Stimulated activated CD4-positive, alpha-beta T cell treated with anti-CD3 and anti-CD28 coated beads, Interleukin-12 subunit alpha, Interleukin-12 subunit beta, amount 100 ng/mL, for 48 hours (primary cell): ENCODE measurements at places on chromosomes 5 and 9.

- DNase-seq, result no peak
These were observed 26.6 kb downstream of the PHF2 start for GRCh38 chr9:93603011-93603410.

DNA sequence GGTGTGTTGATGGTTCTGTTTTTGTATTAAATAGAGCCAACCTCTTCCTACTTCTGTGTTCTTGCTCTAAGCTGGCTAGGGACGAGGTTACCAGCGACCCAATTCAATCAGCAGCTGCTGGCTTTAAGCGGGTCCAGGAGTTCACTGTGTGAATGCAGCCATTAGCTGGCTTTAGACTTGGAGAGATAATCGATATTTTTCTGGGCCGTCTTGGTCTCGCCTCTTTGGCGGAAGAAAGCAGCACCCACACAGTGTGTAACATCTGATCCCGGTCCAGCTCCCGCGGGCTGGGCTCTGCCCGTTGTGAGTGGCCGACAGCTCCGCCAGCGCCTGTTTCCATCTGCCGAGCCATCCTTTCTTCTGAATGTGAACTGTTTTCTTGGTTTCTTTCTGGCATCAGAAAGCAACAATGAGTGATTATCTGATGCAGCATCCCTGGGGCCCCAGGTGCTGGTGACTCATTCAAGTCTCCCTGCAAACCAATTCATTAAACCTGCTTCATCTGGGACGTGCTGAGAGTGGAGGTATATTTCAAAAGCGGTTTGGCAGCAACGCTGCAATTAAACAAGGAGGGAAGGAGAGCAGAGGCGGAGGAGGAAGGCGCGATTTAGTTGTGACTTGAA, 90.8 kb upstream of the IRX4 start:
- DNase-seq, result no peak

- no peak for DNase-seq
These were observed 372.1 kb downstream of the ARRDC3 start for GRCh38 chr5:91011029-91011428.

DNA sequence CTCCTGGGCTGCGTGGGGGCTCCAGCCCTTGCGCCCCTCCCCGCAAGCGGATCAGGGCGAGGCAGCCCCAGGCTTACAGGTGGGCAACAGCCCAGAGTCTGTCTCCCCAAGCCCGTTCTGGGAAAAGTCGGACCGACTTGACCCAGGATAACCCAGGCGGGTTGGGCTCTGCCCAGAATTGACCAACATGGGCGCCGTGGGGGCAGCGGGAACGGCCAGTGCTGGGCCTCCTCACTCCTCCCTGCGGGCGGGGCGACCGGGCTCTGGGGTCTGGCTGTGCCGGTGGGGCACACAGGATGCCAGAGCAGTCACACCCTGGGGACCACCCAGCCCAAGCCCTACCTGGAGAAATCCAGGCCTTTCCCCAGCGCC, 15.3 kb upstream of the SYNPO start:
- DNase-seq, result no peak

DNA sequence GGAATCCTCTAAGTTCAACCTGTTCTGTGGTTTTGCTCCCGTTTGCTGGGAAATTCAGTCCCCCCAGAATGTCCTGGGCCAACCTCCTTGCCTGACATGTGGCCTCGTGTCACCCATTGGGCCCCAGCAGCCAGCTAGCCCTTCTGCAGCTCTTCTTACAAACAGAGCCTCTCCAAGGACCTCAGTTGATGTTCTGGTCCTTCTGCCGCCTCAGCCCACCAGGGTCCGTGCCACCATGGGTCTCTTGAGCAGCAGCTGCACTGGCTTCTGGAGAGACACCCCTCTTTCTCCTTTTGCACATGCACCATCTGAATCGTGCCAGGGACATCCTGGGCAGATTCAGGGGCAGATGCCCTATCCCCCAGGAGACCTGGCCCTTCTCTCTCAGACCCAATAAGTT, 85.0 kb downstream of the LMX1B start:
- no peak for DNase-seq
